ENCODE measurements at places on chromosomes 1 and 21. TPM values are rescaled to one million over a fixed set of nuclear protein-coding genes. Genes with fewer than 3 reads are reported as not detected.

DNA sequence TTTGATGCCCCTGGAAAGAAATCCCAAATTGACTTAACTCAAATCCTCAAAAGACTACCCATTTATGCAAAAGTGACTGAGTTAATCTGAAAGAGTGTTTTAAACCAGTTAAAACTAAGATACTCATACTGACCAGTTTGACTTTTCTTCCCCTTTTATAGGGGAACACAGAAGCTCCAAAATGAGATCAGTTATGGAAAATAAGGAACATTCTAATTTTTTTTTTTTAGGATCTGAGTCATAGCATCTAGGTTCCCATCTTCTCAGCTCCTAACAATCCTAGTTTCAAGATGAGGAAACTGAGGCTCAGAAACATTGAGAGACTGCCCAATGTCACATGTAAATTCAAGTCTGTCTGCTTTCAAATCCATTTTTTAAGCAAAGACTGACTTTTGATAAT lies 231.1 kb upstream of the RUNX1 start:
- H3K4me1 ChIP-seq = peaks cover 4% of the 10 kb centered on the region
- no peak overlapping the region for H3K4me3 ChIP-seq
- peaks cover 3% of the 10 kb centered on the region for H3K27me3 ChIP-seq
- no peaks in the 10 kb centered on the region for H3K36me3 ChIP-seq
- no peak for DNase-seq

- DNase-seq = no peak
- H3K36me3 ChIP-seq = no peaks in the 10 kb centered on the region
- no peaks in the 10 kb centered on the region for H3K27me3 ChIP-seq
- H3K4me3 ChIP-seq = peak overlapping the region; percentile 85
- H3K27ac ChIP-seq = peak overlapping the region; percentile 99
These were observed 1.3 kb downstream of the CMPK1 start for GRCh38 chr1:47334765-47335435.

DNA sequence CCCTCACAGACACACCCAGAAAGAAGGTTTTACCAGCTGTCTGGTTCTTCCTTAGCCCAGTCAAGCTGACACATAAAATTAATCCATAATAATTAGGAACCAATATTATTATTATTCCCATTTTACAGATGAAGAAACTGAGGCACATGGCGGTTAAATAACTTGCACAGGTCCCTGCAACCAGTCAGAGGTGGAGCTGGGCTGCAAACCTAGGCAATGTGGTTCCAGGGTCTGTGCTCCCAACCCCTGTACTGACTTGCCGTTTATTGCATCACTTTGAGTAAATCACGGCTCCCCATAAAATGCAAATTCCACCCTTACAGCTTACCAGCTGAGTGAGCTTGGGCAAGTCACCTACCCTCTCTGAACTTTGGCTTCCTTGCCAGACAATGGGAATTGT lies 179.2 kb upstream of the POU3F1 start:
- DNase-seq = no peak
- H3K27me3 ChIP-seq = no peaks in the 10 kb centered on the region
- no peak overlapping the region for H3K27ac ChIP-seq
- no peaks in the 10 kb centered on the region for H3K4me1 ChIP-seq

DNA sequence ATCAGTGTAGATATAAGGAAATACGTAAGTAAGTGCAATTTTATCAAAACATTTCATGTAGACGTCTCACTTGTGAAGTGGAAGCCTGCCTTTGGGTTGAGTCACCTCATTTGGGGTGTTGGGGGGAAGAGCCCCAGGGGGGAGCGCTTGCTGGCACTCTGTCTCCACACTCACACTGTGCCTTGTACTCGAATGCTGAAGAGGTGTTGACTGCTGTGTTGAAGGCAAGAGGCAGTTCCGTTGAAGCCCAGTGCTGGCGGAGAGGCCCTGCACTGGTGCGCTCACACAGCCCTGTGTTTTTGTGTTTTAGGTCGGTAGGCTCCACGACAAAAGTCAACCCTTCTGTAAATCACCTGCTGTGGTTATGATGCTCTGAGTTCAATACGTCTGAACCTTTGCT lies 131.9 kb upstream of the COL6A1 start:
- no peak overlapping the region for H3K4me3 ChIP-seq
- DNase-seq = no peak
- peaks cover 15% of the 10 kb centered on the region for H3K4me1 ChIP-seq
- no peak overlapping the region for H3K27ac ChIP-seq
- H3K27me3 ChIP-seq = no peaks in the 10 kb centered on the region
- no peaks in the 10 kb centered on the region for H3K36me3 ChIP-seq

DNA sequence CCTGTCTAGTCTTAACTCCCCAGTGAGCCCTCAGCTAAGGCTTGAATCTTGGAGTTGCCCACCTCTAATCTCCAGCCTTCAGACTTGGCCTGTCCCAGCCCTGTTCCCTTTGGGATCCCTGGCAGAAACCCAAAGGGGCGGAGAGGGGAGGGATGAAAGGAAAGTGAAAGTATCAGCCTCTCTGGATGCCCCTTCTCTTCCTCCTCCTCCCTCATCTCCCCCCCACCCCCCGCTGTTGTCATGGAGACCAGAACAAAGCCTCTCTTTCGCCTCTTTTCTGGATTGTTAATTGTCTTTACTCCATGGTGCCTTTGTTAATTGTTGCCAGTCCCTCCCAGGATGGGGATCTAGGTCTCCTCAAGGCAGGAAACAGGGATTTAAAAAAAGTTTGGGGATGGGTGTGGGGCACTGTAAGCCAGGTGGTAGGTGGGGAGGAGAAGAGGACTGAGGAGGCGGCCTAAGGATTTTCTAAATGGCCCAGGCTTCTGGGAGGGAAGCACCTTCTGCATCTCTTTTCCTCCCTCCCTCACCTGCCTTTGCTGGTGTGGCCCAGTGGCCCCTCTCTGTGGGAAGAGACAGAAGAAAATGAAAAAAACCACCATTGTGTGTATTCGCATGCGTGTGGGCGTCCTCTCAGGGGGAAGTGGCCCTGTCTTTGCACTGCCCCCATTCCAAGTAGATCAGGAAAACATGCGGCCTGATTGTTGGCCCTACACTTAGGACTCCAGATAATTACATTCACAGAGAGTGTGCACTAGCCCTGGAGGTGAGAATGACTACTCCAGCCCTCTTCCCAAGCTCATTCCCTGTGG lies 7.5 kb upstream of the SOX13 start:
- no peaks in the 10 kb centered on the region for H3K27me3 ChIP-seq
- no peak overlapping the region for H3K27ac ChIP-seq
- DNase-seq = peak; percentile 78
- H3K4me3 ChIP-seq = no peak overlapping the region
- H3K36me3 ChIP-seq = no peaks in the 10 kb centered on the region

DNA sequence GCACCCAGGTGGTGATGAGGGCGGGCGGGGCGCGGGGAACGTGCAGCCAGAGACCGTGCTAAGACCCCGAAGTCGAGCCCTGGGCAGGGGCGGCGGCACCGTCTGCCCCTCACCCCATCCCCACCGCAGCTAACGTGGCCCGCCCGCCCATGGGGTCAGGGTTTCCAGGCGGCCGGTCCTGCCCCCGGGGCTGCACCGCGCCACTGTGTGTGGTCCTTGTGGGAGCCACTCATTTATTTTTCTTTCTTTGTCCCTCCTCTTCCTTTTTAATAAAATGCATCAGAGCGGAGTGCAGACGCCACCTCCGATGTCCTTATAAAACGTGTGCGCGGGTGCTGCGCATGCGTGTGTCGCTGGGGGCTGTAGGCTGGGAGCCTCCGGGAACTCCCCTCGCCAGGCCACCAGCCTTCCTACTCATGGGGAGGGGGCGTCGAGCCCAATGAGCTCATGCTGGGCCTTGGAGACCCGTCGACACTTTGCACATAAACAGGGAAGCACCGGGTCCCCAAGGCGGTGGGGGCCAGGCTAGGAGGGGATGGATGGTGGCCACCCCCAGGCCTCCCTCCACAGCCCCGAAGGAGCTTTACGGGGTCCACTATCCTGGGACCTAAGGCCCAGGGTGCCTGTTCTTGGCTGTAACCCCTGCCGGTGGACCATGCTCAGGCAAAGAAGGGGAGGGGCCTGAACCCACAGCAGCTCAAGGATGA lies 59.9 kb downstream of the WNT9A start:
- H3K4me1 ChIP-seq = peaks cover 24% of the 10 kb centered on the region
- H3K27ac ChIP-seq = peak overlapping the region; percentile 92
- no peaks in the 10 kb centered on the region for H3K27me3 ChIP-seq
- H3K4me3 ChIP-seq = peak overlapping the region; percentile 61

GRCh38 chr1:207284209-207284897 lies 37.1 kb upstream of the CD55 start:
- H3K4me1 ChIP-seq = peaks cover 5% of the 10 kb centered on the region
- DNase-seq = no peak
- no peaks in the 10 kb centered on the region for H3K27me3 ChIP-seq

- no peak overlapping the region for H3K4me3 ChIP-seq
- no peak for DNase-seq
- no peaks in the 10 kb centered on the region for H3K36me3 ChIP-seq
- no peak overlapping the region for H3K27ac ChIP-seq
- no peaks in the 10 kb centered on the region for H3K27me3 ChIP-seq
These were observed 93.2 kb downstream of the TBX19 start for GRCh38 chr1:168373869-168374268.

DNA sequence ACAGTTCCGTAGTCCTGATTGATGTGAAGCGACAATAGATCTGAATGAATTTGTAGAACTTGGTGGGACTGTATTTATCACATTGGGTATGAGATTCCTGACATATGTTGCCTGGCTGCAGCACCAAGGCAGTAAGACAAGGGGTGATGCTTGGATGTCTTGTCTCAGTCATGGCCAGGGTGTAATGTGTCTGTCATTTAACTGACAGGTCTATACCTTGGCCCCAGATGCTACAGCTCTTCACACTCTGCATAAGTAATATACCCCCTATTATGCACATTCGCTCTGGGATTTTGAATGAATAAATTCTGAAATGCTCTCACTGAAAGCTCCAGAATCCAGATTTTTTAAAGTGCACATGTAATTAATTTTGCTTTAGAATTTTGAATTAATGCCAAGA lies 47.3 kb downstream of the NTNG1 start:
- H3K27ac ChIP-seq = no peak overlapping the region
- H3K27me3 ChIP-seq = no peaks in the 10 kb centered on the region
- no peaks in the 10 kb centered on the region for H3K36me3 ChIP-seq
- no peak for DNase-seq
- H3K4me1 ChIP-seq = no peaks in the 10 kb centered on the region

DNA sequence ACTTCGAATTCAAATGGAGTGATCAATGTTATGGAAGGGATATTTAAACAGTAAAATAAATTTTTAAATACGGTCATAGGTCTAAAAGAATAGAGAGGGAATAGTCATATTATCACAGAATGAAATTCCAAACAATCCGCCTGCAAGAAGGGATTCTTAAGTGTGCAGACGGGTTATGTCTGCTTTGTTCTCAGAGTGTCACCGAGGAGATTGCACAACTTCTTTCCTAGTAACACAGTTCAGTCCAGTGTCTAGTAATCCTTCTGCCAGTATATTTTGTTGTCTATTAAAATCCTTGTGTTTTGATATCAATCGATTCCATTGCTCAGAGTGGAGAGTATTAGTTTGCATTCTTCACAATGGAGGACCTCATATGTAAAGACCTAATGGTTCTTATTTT lies 48.4 kb downstream of the LRRC53 start:
- H3K4me3 ChIP-seq = no peak overlapping the region
- DNase-seq = no peak
- H3K4me1 ChIP-seq = no peaks in the 10 kb centered on the region
- H3K27ac ChIP-seq = no peak overlapping the region
- H3K36me3 ChIP-seq = no peaks in the 10 kb centered on the region

GRCh38 chr1:27823784-27824183 lies 6.8 kb upstream of the PPP1R8 start:
- DNase-seq = no peak
- no peak overlapping the region for H3K27ac ChIP-seq
- H3K36me3 ChIP-seq = peaks cover 5% of the 10 kb centered on the region
- H3K4me3 ChIP-seq = no peak overlapping the region
- H3K4me1 ChIP-seq = no peaks in the 10 kb centered on the region

- H3K27ac ChIP-seq = peak overlapping the region; percentile 77
- H3K27me3 ChIP-seq = no peaks in the 10 kb centered on the region
- DNase-seq = no peak
- no peaks in the 10 kb centered on the region for H3K36me3 ChIP-seq
- H3K4me1 ChIP-seq = peaks cover 22% of the 10 kb centered on the region
- H3K4me3 ChIP-seq = peak overlapping the region; percentile 79
These were observed 500 bp upstream of the DOCK7 start for GRCh38 chr1:62688687-62689085.

- H3K27me3 ChIP-seq = peaks cover 9% of the 10 kb centered on the region
- no peak for DNase-seq
- H3K4me1 ChIP-seq = no peaks in the 10 kb centered on the region
- H3K36me3 ChIP-seq = no peaks in the 10 kb centered on the region
- H3K4me3 ChIP-seq = no peak overlapping the region
These were observed 163.0 kb upstream of the KAZN start for GRCh38 chr1:14435368-14436023.

DNA sequence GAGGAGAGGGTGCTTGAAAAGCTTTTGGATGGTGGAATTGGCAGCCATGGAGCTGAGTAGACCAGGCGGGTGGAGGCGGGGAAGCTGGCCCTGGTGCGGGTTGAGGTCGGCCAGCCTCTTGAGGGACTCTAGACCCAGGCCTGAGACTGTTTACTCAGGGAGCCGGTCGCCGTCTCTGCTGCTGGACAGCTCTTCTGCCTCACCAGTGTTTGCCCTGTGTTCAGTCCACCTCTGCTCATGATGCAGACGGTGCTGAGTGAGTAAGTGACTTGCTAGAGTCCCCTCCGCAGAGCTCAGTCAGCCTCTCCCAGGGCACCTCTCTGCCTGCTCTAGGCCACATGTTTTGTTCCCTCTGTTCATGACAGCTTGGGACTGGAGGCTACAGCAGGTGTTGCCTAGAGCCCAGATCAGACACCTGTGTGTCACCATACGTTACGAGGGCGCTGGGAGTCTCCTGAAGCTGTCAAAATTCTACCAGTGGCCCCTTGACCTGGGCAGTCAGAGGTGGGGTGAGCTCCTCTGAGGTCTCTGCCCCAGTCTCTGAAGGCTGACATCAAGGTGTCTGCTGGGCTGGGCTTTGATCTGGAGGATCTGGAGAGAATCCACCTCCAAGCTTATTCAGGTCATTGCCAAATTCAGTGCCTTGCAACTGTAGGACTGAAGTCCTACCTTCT lies 73.5 kb upstream of the WNT4 start:
- no peaks in the 10 kb centered on the region for H3K4me1 ChIP-seq
- no peak for DNase-seq
- H3K27me3 ChIP-seq = peaks cover 49% of the 10 kb centered on the region
- H3K36me3 ChIP-seq = no peaks in the 10 kb centered on the region
- no peak overlapping the region for H3K4me3 ChIP-seq
- no peak overlapping the region for H3K27ac ChIP-seq

The OLIG2 gene
- not detected for total RNA-seq

The DIO1 gene
- total RNA-seq = not detected

The PDE4B gene
- 17.2 TPM for total RNA-seq

The PWP2 gene
- 1.0 TPM for total RNA-seq

The KRTCAP2 gene
- total RNA-seq = 113 TPM

The FGR gene
- total RNA-seq = 4.1 TPM

The WDR64 gene
- not detected for total RNA-seq

The HPCAL4 gene
- 0.09 TPM for total RNA-seq

The CD1B gene
- total RNA-seq = not detected

The LRRC38 gene
- total RNA-seq = not detected

The PADI4 gene
- total RNA-seq = 0.61 TPM
